ENCODE measurements at places on chromosomes 16 and 17.

GRCh38 chr16:51072591-51072990 is 78.5 kb downstream of the SALL1 start:
- DNase-seq, result no peak

DNA sequence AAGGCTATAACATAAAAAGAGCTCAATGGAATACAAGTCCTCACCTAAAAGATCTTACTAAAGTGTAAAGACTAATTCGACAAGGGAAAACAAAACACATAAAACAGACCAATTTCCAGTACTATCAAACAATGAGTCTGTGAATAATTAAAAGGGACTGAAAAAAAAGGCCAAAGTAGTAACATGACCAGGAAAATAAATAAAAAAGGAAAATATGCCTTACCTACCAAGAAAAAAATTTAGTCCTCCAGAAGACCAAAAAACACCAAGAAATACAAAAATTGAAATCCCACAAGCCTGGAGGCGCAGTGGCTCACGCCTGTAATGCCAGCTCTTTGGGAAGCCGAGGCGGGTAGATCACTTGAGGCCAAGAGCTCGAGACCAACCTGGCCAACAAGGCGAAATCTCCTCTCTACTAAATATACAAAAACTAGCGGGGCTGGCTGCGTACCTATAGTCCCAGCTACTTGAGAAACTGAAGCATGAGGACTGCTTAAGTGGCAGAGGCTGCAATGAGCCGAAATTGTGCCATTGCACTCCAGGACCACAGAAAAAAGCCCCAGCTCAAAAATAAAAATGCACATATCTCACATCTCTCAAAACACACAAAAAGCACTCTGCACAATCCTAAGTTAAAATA is 60.8 kb downstream of the TEX14 start:
- DNase-seq, result peak; percentile 97

- DNase-seq, result no peak
These were observed 4.8 kb downstream of the GAA start for GRCh38 chr17:80106176-80106575.

DNA sequence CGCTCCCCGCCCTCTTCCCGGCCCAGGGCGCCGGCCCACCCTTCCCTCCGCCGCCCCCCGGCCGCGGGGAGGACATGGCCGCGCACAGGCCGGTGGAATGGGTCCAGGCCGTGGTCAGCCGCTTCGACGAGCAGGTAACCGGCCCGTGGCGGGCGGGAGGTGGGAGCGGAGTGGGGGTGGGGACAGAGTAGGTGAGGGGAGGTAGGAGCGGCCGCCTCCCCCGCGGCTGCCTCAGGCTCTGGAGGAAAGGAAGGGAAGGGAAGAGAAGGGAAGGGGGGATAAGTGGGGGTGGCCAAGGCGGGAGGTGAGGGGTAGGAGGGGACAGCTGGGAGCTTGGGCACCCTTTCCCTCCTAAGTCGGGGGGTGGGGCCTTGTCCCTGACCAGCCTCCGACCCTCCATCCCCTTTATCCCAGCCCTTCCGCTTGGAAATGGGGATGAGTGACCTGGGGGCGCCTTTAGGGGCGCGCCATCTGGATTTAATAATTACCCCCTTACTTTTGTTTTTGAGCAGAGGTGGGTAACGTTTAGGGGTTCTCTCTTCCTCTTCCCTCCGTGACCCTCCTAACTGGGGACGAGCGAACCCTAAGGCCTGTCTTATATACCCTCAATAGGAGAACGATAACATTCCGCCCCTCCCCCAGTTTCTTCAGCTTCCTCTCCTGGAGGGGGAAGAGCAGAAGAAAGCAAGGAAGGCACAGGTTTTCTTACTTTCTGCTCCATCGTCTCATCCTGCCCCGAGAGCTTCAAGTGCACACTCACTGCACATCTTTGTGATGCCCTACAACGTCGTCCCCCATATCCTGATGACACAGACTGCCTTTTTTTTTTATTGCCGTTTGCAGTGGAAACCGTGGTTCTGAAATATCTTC is 694 bp downstream of the NF1 start:
- DNase-seq, result peak; percentile 39

DNA sequence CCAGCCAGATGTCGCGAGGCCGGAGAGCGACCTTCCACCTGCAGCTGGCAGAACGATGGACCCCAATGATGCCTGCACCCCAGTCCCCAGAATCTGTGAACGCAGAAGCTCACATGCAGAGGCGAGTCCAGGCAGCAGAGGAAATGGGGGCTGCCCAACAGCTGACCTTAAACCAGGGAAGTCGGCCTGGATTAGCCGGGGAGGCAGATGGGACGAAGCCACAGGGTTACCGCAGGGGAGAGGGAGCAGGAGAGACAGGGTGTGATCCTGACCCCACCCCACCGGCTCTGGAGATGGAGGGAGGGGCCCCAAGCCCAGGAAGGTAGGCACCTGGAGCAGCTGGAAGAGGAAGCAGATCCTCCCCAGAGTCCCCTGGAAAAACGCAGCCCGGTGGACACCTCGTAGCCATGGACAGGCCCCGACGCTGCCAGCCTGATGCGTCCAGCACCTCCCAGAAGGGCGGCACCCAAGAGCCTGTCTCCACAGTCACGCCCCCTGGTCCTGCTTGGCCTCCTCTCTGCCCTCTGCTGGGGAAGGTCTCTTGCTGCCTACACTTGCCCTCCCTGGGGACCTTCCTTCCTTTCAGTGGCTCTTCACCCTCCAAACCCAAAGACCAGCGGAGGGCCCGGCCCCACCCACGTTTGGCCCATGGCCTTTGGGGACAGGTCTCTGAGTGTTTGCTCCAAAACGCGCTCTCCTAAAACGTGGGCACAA is 37.3 kb downstream of the PIEZO1 start:
- DNase-seq, result peak; percentile 75

GRCh38 chr17:49574945-49575678 is 559 bp upstream of the NXPH3 start:
- DNase-seq, result no peak

DNA sequence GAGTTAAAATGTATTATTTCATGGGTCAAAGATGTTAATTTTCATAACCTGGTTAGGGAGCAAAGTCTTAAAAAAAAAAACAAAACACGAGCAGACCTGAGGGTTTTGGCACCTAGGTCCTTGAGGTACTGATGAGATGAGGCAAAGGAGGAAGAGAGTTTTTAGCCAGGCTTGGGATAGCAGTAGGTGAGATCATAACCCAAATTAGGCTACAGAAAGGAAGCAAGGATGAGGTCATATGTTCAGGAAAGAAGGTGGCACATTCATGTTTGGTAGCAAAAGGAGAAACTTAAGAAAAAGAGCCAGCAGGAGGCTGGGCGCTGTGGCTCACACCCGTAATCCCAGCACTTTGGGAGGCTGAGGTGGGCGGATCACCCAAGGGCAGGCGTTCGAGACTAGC is 2.8 kb downstream of the ATXN1L start:
- no peak for DNase-seq

DNA sequence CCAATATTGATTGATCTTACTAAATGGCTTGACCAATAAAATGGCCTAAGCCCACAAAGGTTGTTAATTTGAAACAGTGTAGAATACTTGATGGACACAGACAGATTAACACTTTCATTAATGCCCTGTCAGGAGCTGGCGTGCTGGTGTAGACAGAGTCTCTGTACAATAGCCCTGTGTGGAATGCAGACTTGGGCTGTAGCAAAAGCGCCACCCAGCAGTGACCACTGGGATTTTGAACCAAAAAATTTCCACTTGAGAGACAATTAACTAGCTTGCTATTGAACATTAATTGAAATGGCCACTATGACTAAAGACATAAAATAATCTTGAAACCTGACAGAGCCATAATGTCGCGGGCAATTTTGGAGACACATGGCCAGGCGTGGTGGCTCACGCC is 19.7 kb upstream of the GUCY2D start:
- DNase-seq, result no peak

GRCh38 chr17:81418710-81419318 is 23.6 kb downstream of the BAHCC1 start:
- DNase-seq, result no peak

DNA sequence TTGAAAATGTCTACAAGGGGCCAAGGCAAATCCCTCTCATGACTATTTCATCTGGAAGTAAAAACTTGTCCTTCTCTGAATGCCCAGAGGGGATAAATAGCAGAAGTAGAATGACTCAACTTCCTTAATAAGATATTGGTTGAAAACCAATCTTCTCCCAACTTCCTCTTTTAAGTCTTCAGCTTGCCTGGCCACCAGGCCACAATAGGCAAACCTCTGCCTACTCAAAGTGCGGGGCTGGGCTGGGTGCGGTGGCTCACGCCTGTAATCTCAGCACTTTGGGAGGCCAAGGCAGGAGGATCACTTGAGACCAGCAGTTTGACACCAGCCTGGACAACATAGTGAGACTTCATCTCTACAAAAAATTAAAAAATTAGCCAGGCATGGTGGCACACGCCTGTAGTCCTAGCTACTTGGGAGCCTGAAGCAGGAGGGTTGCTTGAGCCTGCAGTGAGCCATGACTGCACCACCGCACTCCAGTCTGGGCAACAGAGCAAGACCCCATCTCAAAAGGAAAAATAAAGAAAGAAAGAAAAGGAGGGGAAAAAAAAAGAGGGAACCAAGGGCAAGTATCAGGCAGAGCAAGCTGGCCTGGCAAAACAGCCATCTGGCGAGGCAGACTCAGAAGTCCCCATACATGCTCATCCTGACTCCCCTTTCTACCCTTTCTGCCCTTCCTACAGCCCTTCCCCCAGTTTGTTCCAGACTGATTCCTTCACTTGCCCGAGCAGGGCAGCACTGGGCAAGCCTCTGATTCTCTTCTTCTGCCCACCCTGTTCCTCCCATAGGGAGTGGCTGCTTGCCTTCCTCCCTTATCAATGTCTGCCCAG is 20.6 kb downstream of the MAP3K14 start:
- DNase-seq, result peak; percentile 75

DNA sequence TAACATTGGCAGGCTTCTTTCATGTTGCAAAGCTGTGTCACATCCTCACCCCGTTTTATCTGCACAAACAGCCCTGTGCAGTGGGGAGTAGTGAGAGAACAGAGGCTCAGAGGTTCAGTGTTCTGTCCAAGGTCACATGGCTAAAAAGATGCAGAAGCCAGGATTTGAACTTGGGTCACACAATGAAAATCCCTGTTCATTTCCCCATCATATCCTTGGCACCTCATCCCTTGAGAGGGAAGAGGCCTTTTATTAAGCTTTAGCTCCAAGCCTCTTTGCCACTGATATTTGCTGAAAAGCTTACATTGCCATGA is 106.6 kb downstream of the AMFR start:
- no peak for DNase-seq

DNA sequence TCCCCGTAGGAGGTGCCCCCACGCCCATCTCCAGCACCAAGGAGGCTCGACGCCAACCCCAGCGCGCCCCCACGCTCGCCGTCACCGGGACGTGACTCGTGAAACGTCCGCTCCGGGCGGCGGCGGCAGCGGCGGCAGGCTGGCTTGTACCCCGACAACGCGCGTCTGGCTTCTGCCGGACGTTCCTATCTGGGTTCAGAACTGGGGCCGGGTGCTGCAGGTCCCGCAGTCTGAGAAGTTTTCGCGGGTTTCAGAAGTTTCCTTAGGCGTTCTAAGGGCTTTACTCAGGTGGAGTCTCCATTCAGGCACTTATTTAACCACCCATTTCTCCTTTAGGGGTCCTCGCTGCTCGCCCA is 672 bp upstream of the ALKBH5 start:
- peak; percentile 90 for DNase-seq

DNA sequence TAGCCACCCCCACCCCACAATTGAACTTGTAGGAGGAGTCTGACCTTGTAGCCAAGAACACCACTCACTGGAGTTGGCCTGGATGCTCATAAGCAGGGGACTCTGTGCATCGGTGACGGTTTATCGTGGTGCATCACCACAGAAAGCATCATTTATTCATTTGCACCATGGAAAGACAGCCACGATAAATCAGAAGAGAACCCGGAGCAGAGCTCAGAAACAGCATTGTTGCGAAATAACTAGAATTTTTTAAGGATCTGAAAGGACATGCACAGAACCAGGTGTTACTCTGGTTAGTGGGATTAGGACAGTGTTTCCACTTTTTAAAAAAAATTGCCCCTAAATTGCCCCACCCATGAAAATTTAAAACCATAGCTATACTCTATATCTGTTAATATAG is 44.4 kb upstream of the IRX6 start:
- no peak for DNase-seq

- peak; percentile 30 for DNase-seq
These were observed at the start of gene VASN for GRCh38 chr16:4371357-4372000. Gene VASN, plus strand, starts transcription at chr16:4371848. Its CDS starts 9,030 bp downstream, at chr16:4380878.

GRCh38 chr17:4710693-4711634 is 532 bp downstream of the ARRB2 start:
- DNase-seq, result peak; percentile 42

GRCh38 chr16:48597563-48598387 is 12.2 kb downstream of the N4BP1 start:
- no peak for DNase-seq

DNA sequence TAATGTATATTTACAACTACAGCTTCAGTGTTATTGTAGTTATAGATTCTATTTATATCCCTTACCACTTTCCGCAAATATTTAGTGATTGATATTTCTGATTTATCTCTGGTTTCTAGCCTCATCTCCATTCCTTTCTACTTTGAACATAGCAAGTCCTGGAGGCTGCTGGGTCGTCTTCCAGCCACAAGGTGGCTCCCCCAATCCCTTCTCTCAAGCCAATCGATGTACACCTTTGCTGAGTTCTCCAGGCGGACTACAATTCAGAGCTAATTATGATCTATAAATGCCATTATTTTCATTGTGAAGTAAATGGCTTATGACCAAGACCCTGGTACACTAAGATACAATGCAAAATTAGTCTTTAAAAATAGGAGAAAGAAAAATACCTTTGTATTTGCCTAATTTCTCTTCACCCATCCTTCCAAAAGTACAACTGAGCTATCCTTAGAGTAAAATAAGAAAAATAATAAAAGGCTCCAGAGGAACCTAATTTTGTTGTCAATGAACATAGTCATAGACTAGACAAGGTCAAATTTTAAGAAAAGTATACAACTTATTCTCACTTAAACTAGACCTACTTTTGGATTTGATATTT is 122.1 kb downstream of the SKAP1 start:
- peak; percentile 84 for DNase-seq

DNA sequence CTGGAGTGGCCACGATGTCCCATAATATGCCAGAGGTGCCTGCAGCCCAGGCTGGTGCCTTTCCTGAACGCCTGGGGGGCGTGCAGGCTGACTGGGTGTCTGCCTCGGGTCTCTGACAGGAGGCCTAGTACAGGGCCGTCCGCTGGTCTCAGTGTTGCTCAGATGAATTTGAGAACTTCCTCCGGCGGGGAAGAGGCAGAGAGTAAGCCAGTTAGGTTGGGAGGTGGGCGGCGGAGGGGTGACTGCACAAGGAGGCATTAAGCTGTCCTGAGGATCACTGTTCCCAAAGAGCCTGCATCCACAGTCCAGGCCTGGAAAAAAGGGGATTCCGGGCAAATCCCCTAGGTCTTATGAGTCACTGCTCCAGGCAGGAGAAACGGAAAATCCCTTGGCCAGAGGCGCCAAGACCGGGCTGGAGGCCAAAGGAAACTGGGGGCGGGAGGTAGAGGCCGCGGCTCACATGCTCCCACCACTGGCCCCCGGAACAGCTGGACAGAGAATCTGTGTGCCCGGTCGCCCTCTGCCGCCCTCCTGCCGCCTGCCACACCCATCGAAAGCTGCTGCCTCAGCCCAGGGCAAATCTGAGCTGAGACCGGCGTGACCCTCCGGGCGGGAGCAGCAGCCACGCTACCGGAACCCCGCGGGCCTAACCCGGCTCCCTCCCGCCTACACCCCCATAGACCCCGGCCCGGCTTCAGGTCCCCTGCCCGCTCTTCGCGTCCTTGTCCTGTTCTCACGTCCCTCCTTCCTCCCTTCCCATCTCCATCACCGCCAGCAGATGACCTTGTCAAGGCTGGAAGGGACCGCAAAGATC is 1.2 kb downstream of the TRIM47 start:
- no peak for DNase-seq

GRCh38 chr16:69089091-69089910 is 16.2 kb upstream of the HAS3 start:
- peak; percentile 82 for DNase-seq
